ENCODE measurements at places on chromosomes 16 and 17.
A peak's percentile ranks its signal among the peaks of the same experiment; 100 is the strongest.

GRCh38 chr17:71631483-71631882, 489.3 kb upstream of the SOX9 start:
- no peak overlapping the region for H3K27ac ChIP-seq
- DNase-seq, result peak; percentile 51

GRCh38 chr17:17503566-17504130, 7.5 kb upstream of the RASD1 start:
- H3K4me1 ChIP-seq, result no peaks in the 10 kb centered on the region
- no peak overlapping the region for H3K27ac ChIP-seq
- DNase-seq, result no peak
- no peak overlapping the region for H3K4me3 ChIP-seq

DNA sequence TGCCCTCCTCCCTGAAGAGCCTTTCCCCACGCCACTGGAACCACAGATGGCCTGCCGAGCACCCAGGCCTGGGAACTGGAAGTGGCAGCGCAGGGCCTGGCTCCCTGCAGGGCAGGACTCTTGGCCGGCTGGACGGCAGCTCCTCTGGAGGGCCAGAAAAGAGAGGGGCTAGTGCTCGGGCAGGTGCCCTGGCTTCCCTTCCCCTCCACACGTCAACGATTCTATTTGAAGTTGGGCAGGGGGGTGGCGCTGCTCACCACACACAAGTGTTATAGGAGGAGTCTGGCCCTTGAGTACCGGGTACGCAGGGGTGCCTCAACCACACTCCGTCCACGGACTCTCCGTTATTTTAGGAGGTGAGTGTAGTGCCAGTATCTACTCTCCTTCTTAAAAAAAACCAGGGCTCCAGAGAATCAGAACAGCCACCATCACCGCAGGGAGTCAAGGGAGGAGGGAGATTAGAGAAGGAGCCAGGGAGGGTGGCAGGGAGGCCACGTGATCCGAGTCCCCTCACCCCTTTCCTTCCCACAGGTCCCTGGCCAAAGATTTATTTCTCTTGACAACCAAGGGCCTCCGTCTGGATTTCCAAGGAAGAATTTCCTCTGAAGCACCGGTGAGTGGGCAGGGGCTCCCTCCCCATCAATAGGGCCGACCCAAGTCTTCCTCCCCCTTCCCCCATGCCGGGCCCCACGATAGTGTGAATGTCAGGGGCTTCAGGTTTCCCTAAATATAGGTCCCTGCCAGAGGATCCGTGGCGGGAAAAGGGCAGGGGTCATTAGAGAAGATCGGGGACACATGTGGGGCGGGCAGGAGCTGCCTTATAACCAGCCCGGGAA, 1.4 kb upstream of the ALDOA start:
- H3K27ac ChIP-seq, result peak overlapping the region; percentile 97
- peaks cover 36% of the 10 kb centered on the region for H3K36me3 ChIP-seq
- H3K27me3 ChIP-seq, result no peaks in the 10 kb centered on the region
- peak; percentile 83 for DNase-seq
- H3K4me1 ChIP-seq, result peaks cover 41% of the 10 kb centered on the region

DNA sequence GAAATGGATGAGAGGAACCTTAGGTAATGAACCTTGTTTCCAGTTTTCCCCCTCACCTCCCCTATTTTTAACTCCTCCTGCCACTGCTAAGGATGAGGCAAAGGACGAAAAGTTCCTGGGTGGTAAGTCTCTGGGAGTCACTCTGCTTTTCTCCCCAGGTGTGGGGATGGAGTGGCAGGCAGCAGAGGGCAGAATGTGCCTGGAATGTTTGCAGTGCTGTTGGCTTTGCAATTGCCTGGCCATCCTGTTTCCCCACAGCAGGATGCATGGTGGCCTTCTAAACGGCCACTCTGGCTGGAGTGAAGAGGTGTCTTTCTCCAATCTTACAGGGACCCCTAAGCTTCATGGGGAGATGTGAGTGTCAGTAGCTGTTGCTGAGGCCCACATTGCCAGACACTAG, 432.5 kb upstream of the ZFHX3 start:
- no peak overlapping the region for H3K27ac ChIP-seq
- H3K4me3 ChIP-seq, result no peak overlapping the region
- H3K27me3 ChIP-seq, result peaks cover 25% of the 10 kb centered on the region
- no peaks in the 10 kb centered on the region for H3K4me1 ChIP-seq
- H3K36me3 ChIP-seq, result no peaks in the 10 kb centered on the region

All from A673 (cell line).